Pancreas (tissue), 10 donors: ENCODE measurements at places on chromosomes 3 and 15. TPM values are rescaled to one million over a fixed set of nuclear protein-coding genes. Genes with fewer than 3 reads are reported as not detected.
A peak's percentile ranks its signal among the peaks of the same experiment; 100 is the strongest.

Gene AGBL1
- total RNA-seq = not detected

Gene RASGRP1
- 1.2 TPM for total RNA-seq

Gene MUSTN1
- 0.42 TPM for total RNA-seq

Gene PLA2G4E
- 0.06 TPM for total RNA-seq

- DNase-seq = no peak
- H3K27ac ChIP-seq = no peak overlapping the region
- H3K4me1 ChIP-seq = peaks cover 5% of the 10 kb centered on the region
- H3K4me3 ChIP-seq = no peak overlapping the region
- no peaks in the 10 kb centered on the region for H3K36me3 ChIP-seq
These were observed 262.1 kb downstream of the LPP start for GRCh38 chr3:188416041-188416440.

DNA sequence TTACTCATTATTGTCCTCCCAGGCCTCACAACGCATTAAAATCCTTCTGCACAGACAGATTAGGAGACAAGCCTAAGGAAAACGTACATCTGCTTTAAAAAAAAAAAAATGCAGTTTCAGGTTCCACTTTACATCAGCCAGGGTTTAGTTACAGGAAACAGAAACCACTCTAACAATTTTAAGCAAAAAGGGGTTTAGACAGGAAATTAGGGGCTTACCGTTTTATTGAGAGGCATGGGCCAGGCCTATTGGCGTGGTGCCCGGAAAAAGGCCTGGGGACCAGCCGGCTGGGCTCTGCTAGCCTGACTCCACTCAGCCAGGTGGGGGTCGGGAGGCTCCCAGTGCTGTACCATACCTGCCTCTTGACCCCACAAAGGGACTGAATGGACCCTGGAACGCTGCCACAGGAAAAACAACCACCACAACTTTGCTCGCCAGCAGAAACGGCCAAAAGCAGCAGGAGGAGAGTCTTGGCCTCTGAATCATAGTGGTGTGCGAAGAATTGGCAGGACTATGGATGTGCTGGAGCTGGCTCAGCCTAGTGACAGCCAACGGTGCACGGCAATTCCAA is 124.3 kb downstream of the CHSY1 start:
- peak; percentile 24 for DNase-seq
- no peak overlapping the region for H3K4me3 ChIP-seq
- H3K27me3 ChIP-seq = no peaks in the 10 kb centered on the region
- no peaks in the 10 kb centered on the region for H3K36me3 ChIP-seq
- no peaks in the 10 kb centered on the region for H3K4me1 ChIP-seq

DNA sequence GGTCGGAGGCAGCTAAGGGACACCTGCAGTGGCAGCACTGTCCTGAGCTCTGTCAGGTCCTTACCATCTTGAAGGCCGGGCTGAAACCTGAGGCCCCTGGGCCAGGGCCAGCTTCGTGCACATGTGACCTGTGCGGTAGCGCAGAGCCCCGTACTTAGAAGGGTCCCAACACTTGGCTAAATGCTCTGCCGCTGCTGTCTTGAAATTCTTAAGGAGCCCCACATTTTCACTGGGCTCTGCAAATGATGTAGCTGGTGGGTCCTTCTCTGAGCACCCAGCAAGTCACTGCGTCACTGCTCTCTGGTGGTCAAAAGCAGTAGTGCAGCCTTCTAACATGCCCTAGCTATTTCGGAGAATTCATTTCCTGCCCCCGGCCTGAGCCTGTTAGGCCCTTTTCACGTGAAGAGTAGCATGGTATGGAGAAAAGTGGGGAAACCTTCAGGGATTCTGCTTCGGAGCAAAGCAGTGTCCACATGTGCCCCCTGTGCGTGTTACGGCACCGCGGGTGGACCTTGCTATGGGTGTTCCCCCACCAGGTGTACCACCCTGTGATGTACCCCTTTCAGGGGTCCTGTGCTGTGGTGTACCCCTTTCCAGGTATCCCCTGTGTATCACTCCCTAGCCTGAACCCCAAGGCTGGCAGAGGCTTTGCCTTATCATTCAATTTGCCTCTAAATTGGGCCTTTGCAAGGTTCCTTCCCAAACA is 79.7 kb downstream of the TMEM266 start:
- H3K36me3 ChIP-seq = no peaks in the 10 kb centered on the region
- no peak overlapping the region for H3K4me3 ChIP-seq
- no peaks in the 10 kb centered on the region for H3K4me1 ChIP-seq
- H3K27ac ChIP-seq = no peak overlapping the region
- no peak for DNase-seq

GRCh38 chr15:64013179-64014062 is 32.9 kb downstream of the DAPK2 start:
- peaks cover 11% of the 10 kb centered on the region for H3K4me1 ChIP-seq
- DNase-seq = no peak
- no peaks in the 10 kb centered on the region for H3K27me3 ChIP-seq
- H3K36me3 ChIP-seq = no peaks in the 10 kb centered on the region
- H3K4me3 ChIP-seq = no peak overlapping the region

DNA sequence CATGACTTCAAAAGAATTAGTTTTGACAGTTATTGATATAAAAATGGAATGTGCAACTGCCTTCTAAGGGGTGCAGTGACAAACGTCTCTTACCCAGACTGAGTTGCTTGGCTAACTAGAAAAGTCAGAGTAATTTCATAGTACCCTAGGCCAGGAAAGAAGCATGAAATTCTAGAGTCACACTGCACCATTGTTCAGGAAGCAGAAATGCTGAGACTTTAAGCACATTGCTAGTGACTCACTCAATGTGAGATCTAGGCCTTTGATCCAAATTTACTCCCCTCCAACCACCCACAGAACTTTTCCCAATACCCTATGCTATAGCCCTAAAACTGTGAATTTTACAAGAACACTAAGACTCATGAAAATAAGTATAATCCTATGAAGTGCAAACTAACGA is 110.8 kb downstream of the DUT start:
- no peak overlapping the region for H3K4me3 ChIP-seq
- H3K4me1 ChIP-seq = no peaks in the 10 kb centered on the region
- H3K27me3 ChIP-seq = no peaks in the 10 kb centered on the region
- H3K36me3 ChIP-seq = no peaks in the 10 kb centered on the region
- no peak for DNase-seq

DNA sequence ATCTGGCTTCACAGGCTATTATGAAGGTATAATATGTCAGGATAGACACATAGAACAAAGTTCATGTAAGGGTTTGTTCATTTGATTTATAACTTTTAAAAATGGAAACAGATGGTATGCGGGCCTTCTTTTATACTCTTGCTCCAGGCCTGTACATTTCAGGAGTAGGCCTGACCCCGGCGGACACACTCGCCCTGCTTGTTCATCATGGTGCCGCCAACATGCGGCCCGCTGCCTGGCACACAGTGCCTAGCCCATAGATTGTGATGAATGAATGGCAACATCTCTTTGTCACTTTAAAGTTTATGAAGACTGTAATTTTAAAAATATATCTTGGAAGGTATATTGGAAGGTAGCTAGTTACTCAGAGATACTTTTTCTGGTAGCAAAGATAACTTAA is 92.1 kb upstream of the BLM start:
- no peak for DNase-seq
- no peaks in the 10 kb centered on the region for H3K4me1 ChIP-seq
- no peaks in the 10 kb centered on the region for H3K27me3 ChIP-seq
- H3K4me3 ChIP-seq = no peak overlapping the region
- H3K27ac ChIP-seq = no peak overlapping the region
- peaks cover 20% of the 10 kb centered on the region for H3K36me3 ChIP-seq
